Fibroblast of skin of right quadriceps (primary cell): ENCODE measurements at places on chromosomes 12 and 14.

DNA sequence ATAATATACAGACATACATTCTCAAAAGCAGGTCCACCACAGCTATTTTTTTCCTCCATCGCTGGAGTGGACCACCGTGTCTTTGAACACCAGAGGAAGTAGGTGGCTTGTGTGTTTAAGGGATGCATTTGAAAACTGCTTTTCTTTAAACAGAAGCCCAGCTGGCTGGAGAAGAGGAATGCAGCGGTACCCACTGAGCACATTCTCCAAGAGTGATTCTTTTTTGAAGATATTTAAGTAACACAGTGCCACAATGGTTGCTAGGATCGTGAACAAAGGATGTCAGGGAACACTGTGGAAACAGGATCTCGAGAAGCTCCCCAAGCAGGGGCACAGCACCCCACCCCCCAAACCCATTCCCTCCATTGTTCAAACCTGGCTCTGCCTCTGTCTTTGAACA, 286.6 kb upstream of the PWP1 start:
- peak; percentile 32 for DNase-seq

- no peak for DNase-seq
These were observed 30.3 kb downstream of the DIO3 start for GRCh38 chr14:101591582-101591981.

- DNase-seq: no peak
These were observed 610 bp downstream of the C14orf132 start for GRCh38 chr14:96039633-96040311.

- DNase-seq: no peak
These were observed 305.0 kb downstream of the NELL2 start for GRCh38 chr12:44571006-44571550.

DNA sequence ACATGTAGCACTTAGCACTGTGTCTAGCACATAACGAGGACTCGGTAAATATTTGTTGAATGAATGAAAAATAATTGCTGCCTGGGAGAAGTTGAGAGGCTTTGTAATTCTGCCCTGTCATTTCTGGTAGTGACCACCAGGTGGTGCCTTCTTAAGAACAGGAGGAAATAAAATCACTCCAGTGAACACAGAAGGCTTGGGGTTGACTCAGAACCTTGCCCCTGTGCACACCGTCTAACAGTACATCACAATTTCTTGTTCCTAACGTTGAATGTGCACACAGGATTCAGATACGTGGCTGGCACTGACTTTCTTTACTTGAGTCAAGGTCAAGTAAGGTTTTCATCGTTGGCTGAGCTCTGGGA, 91.8 kb downstream of the RGS6 start:
- DNase-seq: peak; percentile 1

DNA sequence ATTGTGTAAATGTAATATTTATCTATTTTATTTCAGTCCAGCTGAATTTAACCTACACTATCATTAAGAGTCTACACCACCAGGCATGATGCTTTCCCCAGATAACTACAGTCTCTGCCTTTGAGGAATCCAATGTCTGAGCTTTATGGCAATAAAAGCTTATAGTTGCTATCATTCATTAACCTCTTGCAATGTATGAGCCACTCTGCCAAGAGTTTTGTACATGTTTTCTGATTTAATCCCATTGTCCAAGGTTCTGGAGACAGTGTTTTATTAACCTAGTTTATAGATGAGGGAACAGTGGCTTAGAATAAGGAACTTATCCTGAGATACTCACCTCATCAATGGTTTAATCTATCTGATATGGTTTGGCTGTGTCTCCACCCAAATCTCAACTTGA, 17.1 kb upstream of the KITLG start:
- DNase-seq: no peak

- DNase-seq: no peak
These were observed 7.2 kb downstream of the CD9 start for GRCh38 chr12:6207259-6207925.

DNA sequence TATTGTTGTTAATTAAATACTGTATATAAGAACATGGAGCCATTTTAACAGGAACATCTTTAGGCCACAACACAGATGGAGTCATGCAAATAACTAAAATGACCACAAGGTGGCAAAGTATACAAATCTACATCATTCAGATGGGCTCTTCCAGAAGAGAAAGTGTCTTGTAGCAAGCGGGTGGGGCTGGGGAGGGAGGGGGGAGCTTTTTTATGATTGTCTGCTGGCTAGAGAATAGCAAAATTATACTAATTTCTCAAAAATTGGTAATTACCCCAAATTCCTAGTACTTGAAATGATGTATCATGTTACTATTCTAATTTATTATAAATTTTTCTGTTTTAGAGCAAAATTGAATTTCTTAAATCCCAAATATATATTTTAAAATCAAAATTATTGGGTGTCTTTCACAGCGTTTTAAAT, 378.7 kb downstream of the PRKD1 start:
- DNase-seq: peak; percentile 65

DNA sequence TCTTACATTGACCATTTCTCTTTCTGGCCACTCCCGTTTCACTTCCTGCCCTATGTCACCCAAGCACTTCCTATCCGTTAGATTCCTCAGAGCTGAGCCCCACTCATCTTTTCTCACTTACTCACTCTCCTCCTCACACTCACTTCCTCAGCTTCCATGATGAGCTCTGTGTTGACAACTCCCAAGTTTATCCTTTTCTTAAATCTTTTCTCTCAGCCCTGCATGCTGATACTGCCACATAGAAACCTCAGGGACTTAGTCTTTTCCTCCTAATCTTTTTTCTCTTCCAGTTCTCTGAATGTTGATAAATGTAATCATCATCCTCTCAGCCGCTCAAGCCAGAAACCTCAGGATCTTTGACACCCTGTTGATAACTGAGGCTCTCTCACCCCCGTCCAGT, 99.6 kb downstream of the ANO6 start:
- DNase-seq: no peak

DNA sequence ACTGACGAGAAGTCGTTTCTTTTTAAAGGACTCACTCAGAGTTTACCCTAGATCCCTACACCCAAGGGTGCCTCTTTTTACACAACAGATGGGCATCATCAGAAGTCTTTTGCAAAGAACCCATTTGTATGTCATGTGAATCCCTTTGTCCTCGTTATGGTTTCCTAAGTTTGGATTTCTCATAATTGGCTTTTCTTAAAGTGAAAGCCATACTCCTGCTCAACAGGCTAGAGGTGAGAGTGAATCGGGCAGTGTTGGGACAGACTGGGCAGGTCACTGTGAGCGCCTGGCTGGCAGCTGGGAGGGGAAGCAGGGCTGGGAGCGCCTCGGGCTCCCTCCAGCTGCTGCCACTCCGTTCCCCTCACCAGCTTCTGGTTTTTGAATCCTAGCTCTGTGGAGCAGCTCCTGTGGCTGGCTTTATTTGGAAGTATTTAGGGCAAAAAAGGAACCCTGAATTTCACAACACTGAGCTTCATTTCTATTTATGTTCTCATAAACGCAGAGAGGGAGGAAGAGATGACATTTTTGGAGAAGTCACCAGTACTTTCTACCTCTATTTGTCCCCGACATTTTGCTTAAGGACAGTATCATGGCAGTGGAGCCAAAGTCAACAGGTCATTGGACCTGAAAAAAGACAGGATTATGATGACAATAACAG, 63.8 kb upstream of the ACTN1 start:
- no peak for DNase-seq

- no peak for DNase-seq
These were observed 105.1 kb downstream of the RPS29 start for GRCh38 chr14:49480979-49481498.

DNA sequence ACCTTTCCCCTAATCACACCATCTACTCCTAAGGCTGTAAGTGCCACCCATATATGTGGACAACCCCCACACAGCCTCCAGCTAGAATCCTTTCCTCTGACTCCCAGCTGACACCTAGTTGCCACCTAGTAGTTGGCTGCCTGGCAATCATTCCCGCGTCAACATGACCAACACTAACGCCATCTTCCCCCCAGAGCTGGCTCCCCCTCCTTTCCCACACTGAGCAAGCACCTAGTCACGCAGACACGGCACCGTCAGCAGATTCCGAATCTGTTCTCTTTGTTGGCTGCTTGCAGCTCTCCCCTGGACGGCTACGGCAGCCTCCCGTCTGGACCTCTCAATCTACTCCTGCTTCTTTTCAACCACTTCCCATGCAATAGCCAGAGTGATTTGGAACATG, 27.7 kb downstream of the UBR7 start:
- peak; percentile 68 for DNase-seq

DNA sequence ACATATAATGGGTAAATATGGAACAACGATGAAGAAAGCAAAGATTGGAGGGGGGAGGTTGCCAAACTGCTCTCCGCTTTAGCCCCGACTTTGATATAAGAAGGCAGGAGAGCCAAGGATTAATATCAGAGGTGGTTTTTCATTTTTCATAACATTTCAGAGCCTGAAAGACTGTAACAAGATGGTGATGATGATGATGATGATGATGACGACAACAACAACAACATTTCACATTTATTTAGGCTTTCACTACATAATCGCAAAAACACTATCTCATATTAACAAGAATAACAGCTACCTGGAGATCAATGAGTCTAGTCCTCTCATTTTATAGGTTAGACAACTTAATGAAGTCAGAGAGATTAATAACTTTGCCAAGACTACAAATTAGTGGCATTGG, 86.1 kb downstream of the ANKS1B start:
- no peak for DNase-seq

DNA sequence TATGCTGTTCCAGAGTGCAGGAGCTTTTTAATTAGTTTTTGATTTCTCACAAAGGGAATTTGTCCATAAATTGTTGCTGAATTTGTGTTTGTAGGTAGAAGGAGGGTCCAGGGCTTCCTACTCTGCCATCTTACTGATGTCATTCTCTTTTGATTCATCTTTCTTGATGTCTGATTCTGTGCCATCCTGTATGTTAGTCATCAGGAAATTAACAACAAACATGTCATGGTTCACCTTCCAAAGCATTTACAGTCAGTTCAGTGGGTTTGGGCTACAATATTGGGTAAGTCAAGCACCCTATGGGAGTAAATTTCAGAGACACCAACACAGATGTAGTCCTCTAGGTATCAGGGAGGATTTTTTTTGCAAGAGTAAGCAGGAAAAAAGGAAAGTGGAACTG, 135.2 kb upstream of the SLC38A2 start:
- no peak for DNase-seq

GRCh38 chr12:54759751-54760150, 94.6 kb upstream of the MUCL1 start:
- no peak for DNase-seq

DNA sequence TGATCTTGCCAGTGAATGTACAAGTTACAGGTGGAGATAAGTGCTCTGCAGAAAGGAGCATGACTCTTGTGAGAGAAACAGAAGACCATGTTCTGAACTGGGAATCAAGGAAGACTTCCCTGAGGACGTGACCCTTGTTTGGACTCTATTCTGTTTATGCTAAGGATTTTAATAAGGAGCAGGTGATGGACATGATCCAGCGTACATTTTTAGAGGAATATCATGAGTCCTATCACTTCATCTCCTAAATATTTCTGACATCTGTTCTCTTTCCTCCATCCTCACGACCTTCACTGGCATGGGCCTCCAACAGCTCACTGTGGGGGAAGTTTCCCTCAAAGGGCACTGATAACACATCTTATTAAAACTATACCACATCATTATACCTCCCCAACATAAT, 7.9 kb upstream of the SLC38A1 start:
- no peak for DNase-seq

GRCh38 chr12:30015631-30016337, 232.0 kb upstream of the TMTC1 start:
- no peak for DNase-seq

DNA sequence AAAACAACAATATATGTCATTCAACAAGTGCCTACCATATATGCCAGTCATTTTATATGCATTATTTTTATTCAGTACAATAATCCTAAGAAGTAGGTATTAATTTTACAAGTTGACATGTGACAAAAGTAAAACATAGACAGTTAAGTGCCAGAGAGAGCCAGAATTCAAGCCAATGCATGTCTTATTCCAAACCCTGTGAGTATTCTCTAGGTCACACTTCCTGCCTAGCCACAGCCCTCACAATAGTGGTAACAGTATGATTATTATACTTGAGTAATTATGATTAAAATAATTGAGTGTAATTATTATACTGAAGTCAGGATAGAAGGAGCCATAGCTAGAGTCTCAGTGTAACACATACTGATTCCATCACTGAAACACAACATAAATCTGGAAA, 52.2 kb downstream of the KIF21A start:
- no peak for DNase-seq

DNA sequence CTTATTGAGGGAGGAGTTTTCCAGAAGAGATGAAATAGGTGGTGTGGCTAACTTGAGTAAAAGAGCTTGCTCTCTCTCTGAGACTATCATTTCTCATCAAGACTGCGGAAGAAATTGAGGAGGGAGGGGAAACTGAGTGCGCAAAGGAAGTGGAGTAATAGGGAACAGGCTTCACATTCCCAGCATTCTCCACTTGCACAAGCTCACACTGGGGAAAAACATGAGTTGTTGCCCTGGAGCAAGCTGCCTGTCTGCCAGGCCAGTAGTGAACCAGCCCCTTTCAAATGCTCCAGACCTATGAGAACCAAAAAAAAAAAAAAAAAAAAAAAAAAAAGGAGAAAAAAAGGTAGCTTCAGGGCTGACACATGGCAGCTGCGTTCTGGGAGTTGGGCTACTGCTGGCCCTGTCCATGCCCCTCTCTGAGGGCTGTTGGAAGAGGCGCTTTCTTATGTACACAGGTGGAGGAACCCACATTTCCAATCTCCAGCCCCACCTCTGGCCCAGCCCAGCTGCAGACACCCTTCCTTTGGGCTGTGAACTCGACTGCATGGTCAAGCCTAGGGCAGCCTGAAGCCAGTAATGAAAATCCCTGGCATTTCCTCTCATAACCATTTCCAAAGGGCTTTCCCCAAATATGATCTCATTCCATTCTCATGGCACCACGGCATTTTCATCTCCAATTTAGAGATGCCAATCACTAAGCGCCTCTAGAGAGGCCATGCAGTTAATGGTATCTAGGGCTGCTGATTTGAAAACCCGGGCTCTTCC, 32.5 kb upstream of the EMP1 start:
- DNase-seq: no peak

DNA sequence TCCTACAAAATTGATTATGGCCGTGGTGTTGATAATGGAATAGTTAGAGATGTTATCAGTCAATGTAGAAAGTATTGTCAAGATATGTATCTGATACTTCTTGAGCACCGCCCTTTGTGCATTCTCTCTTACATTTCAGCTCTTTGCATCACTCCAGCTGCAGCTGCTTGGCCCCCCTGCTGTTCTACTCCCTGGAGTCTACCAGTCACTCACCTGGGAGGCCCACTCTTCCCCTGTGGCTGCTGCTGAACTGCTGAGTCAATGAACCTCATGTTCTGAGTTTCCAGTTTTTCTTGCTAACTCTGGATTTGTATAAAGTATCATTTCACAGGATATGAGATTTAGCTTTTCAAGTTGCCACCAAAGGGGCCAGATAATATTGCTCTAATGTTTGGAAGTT, 312.8 kb upstream of the SLC16A7 start:
- no peak for DNase-seq

DNA sequence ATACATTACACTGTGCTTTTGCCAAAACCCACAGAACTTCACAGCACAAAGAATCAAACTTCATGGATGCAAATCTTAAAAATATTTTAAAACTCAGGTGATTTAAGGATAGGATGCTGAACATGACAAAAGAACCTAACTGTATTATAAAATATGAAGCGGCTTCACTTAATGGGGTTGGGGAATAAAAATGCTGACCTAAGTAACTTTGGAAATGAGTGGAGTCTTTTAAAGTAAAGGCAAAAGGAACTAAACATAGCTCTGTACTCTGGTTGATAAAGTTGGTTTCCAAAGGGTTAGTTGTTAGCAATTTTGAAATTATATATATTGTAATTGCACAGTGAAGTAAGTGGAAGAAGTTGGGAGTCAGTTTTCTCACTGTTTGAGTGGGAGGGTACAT, 111.5 kb upstream of the SYT1 start:
- no peak for DNase-seq

- DNase-seq: no peak
These were observed 32.7 kb upstream of the SMUG1 start for GRCh38 chr12:54221402-54221984.
